CD4-positive, alpha-beta T cell treated with Interleukin-1 beta for 1 hour (primary cell): ENCODE measurements at places on chromosomes 4 and X.

GRCh38 chr4:56112377-56112776 is 163.6 kb downstream of the CEP135 start:
- DNase-seq, result no peak

DNA sequence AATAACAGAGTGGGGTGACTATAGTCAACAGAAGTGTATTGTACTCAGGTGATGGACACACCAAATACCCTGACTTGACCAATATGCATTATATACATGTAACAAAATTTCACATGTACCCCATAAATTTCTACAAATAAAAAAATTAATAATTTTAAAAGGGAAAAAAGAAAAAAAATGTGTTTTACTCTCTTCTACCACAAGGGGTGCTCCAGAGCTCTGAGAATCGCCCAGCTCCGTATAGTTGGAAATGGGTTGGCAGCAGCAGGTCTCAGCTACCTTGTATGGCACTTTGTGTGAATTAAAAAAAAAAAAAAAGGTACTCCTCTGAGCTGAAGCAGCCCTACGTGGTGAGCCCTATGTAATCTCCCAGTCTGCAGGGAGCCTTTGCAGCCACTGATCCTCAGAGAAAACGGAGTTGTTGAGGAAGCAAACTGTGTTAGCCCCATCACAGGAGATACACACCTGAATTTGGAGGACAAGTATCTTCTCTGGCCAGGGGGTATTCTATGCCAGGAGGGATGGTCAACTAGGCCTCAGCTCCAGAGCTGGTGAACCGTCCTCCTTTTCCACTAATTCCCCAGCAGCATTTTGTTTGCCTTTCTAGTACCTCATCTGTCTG is 17.2 kb upstream of the POLA1 start:
- DNase-seq, result peak; percentile 3

DNA sequence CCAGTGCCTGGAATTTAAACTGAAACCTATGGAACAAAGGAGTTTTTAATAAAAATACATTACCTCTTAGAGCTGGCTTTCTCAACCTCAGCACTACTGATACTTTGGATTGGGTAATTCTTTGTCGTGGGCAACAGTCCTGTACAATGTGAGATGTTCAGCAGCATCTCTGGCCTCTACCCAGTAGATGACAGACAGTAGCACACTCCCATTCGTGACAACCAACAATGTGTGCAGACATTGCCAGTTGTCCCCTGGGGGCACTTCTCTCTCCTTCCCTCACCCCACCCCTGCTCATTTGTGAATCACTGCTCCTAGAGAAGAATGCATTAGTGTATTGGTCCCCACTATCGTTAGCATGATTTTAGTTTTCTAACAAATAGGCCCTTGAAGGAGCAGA is 16.2 kb downstream of the GPAT3 start:
- no peak for DNase-seq

DNA sequence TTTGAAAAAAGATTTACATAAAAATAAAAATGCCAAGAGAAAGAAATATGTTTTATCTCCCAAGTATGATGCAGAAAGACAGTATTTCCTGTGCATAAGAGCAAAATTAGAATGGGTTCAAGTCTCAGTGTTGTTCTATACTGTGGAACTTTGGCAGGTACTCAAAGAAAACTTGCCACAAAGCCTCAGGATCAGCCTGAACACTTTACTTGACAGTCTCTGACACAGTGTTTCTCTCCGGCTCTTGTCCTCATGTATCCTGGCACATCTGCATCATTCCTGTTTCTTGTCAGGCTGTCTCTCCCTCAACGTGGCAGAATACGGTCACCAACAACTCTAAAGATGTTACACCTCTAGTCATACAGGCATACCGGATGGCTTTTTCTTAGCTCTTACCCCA is 273.7 kb downstream of the ARHGAP24 start:
- DNase-seq, result no peak

DNA sequence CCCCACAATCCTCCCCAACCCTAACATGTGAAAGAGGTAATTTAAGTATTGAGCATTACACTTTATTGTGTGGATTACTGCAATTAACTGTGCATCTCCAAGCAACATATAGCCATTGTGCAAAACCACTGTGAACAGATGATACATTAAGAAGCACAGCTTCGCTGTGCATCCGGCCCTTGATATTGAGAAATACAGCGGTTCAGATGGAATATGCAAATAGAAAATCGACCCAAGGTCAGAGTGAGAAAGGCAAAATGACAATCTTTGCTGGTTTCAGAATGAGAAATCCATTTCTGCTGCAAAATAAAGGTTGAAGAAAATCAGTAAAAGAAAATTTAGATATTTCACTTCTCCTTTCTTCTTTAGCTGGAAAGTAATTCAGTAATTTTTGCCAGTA is 805.9 kb upstream of the GRID2 start:
- DNase-seq, result no peak
